Activated CD4-positive, alpha-beta T cell treated with anti-CD3 and anti-CD28 coated beads for 24 hours (primary cell): ENCODE measurements at places on chromosomes 3 and 15.
A peak's percentile ranks its signal among the peaks of the same experiment; 100 is the strongest.

- DNase-seq: no peak
Observed at GRCh38 chr3:108863799-108864135, 41.2 kb downstream of the TRAT1 start.

- DNase-seq: no peak
Observed at GRCh38 chr3:73136941-73137340, 75.5 kb downstream of the EBLN2 start.

- no peak for DNase-seq
Observed at GRCh38 chr3:47291158-47291753, 8.5 kb downstream of the KLHL18 start.

- no peak for DNase-seq
Observed at GRCh38 chr15:88042047-88042446, 214.5 kb downstream of the NTRK3 start.

GRCh38 chr3:125003369-125003853 is 52.4 kb downstream of the HEG1 start:
- no peak for DNase-seq

DNA sequence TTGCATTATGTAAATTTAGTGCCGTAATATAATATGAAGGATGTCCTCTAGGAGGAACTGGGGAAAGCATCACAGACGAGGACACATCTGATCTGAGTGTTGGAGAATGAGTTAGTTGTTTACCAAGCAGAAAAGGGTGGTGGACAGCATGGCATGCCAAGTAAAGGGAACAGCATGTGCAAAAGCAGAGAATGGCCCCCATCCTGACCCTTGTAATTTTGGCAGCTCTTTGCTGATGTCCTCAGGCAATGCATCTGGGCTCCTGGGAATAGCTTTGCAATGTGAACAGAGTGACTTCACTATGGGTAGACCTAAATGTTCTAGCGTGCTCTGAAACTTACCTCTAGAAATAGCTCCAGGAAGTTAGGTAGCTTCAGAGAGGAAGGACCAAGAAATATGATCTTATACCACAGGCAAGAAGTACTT is 263.3 kb downstream of the LPP start:
- no peak for DNase-seq

DNA sequence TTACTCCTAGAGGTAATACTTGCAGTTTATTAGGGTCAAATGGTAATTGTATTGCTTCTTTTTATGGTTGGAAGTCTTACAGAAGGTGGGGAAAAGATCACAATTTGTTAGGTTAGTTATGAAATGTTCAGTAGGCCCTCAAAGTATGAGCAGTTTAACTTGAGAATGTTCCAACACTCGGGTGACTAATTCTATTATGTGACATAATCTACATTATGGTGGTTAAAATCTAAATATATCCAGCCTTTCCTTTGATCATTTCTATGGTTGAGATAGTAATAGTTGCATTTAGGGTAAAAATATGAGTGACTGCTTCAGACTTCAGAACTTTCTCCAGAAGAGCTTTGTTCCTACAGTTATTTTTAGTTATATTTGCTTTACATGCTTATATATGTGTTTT is 19.6 kb upstream of the FBXO22 start:
- DNase-seq: no peak

- no peak for DNase-seq
Observed at GRCh38 chr3:86464180-86464579, 526.8 kb downstream of the VGLL3 start.

GRCh38 chr3:44885618-44886017 is 11.2 kb downstream of the TGM4 start:
- DNase-seq: no peak

GRCh38 chr15:87089551-87089950 is 1009.9 kb downstream of the AGBL1 start:
- no peak for DNase-seq

DNA sequence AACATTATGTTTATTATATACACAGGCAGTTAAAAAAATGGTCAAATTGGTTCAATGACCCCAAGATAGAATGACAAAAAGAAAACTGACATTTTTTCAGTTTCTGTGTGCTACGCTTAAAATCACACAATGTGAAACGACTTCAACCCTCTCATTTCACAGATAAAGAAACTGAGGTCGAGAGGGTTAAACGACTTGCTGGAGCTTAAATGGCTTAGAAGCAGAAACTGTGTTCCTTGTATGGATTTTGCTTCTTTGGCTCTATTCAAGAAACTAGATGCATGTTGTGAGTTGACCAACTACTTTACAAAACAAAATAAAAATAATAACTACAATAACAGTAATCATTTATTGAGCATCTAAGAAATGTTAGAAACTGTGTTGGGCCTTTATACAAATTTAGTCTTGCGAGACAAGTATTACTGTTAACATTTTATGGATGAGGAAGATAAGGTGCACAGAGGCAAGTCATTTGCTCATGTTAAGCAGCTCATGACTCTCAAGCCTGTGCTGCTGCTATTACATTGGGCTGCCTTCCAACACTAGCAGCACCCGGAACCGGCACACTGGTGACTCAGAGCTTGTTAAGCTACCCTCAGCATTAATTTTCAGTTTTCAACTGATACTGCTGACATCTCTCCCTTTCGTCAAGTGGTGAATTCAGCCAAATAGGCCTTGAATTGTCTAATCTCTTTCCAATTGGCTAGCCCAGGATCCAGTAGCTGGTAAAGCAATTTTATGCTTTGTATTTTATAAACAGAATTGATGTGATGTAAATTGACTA is 487.6 kb downstream of the NAALADL2 start:
- no peak for DNase-seq

DNA sequence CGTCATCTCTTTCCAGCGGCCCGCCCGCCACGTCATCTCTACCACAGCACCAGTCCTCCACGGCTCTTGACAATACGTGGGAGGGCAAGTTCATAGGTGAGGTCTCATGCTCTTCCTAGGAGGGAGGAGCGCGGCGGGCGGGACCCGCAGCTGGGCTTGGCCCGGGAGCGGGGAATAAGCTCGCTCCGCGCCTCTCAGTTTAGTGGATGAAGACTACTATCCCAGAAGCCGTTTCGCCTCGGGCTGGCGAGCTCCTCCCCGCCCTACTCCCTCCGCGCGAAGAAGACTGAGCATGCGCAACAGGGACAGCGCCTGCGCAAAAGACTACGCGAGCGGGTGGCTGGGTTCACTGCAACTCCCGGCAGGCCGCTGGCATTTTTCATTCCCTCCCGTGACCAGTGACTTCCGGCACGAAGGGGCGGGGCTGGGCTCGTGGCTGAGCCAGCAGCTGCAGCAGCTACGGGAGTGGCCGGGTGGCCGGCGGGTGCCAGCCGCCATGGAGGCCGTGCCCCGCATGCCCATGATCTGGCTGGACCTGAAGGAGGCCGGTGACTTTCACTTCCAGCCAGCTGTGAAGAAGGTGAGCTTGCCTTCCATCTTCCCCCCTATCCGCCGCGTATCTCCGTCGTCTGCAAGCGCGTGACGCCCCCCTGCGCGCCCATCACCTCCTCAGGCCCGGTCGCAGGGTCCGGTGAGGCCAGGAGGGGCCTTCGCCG is at the start of gene PTPN23:
Gene PTPN23, plus strand, starts transcription at position 421 of the 716 bp plus-strand sequence. Its CDS starts 76 bp downstream, at position 497.
- DNase-seq: peak; percentile 97

DNA sequence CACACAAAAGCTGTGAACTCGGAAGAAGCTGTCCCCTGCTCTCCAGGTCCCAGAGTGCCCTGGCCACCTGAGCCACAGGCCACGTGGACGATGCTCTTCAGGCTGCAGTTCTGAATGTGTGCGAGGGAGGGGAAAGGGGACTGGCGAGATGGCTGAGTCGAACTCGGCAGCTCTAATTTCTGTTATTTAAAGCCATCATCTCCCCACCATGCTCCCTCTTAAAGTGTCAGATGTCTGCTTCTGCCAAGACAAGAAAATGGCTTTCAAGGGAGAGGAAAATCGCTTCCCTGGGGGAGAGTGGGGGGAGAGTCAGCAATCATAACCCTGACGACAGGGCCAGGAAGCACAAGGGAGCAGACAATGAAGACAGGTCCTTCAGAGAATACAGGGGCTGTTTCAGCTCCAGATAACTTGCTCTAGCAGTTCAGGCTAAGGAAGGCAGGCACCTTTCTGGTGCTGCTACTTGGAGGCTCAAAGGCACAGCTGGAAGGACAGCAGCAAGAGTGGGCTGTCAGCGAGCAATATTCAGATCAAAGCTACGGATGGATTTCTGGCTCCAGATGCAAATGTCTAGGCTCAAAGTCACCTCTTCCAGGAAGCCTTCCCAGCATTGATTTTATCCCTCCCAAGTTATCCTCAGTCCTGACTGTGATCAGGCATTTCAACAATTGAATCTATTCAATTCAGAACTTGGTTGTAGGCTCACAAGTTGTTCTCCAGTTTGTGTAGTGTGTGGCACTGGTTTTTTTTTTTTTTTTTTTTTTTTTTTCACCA is 15.5 kb upstream of the CCDC33 start:
- no peak for DNase-seq

- no peak for DNase-seq
Observed at GRCh38 chr15:40281057-40281800, 1.6 kb downstream of the ANKRD63 start.

- no peak for DNase-seq
Observed at GRCh38 chr3:68817243-68817642, 115.1 kb downstream of the TAFA4 start.

DNA sequence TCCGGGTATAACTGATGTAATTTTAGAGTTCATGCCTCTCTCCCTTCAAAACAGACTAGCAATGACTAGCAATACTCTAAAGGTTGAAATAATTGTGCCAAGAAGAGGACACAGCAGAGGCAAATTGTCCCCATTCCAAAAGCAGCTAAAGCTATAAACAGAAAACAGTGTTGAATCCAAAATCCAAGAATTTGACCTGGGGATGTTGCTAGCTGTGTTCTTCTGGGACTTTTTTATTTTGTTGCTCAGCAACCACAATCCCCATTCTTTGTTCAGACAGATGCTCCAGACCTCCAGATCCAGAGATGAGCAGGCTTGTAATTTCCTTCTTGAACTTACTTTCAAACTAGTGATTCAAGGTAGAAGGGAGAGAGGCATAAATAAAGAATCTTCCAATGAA is 191.5 kb downstream of the FOXB1 start:
- no peak for DNase-seq

DNA sequence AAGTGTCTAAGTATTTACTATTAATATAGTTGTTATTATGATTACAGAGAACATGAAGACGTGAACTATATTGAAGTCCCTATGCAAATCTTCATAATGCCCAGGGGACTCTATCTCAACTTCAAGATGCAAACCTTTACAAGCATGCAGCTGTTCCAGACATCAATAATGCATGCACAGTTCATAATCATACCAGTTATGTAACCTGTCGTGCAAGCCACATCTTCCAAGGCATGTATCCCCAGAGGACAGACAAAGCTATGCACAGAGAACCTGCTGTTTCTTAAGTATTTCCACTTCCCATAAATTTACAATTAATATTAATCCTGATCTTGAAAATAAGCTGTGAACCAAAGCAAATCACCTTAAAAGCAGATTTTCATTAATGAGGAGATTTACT is 534.1 kb downstream of the TUSC7 start:
- DNase-seq: no peak

GRCh38 chr3:15280853-15281532 is 51.4 kb downstream of the SH3BP5 start:
- DNase-seq: no peak

- no peak for DNase-seq
Observed at GRCh38 chr3:187024536-187025226, 94.4 kb downstream of the ST6GAL1 start.

GRCh38 chr3:79018671-79019136 is 749.1 kb downstream of the ROBO1 start:
- DNase-seq: no peak

- no peak for DNase-seq
Observed at GRCh38 chr3:82293867-82294266, 532.4 kb upstream of the GBE1 start.

GRCh38 chr15:34216527-34217270 is 6.8 kb upstream of the KATNBL1 start:
- DNase-seq: no peak

GRCh38 chr3:31161889-31162288 is 267.4 kb upstream of the GADL1 start:
- DNase-seq: no peak

GRCh38 chr3:20668411-20668810 is 482.4 kb upstream of the SGO1 start:
- no peak for DNase-seq

DNA sequence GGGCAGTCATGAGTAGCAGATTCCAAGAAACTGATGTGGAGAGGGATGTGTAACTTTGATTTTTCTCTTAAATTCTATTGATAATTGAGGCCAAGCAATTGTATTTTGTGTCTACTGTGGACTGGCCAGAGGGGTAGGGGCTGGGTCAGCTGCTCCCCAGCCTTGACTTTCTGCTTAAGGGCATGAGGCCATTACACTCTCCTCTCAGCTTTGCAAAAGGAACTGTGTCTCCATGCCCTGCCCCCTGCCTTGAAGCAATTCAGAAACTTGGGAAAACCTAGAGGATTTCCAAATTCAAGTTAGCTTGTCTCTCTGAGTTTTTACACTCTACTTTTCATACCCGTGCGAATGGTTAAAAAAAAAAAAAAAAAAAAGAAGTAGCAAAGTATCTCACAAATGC is 38.6 kb downstream of the ONECUT1 start:
- no peak for DNase-seq

DNA sequence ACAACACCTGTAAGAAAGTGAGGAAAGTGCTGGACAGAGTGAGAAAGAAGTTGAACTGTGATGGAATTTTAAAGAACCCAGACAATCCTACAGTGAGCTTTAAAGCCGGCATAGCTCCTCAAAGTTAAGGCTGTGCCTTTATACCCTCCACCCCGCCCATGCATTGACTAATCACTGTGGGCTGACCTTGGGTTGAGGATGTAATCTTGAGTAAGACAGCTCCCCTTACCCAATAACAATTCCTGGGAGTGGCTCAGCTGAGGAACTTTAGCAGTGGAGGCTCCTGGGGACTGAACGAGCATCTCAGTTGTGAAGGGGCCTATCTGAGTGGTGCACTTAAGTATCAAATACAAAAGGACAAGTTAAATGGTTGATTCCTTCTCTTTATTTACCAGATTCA is 35.7 kb upstream of the ZNF770 start:
- DNase-seq: no peak

GRCh38 chr15:93283854-93284253 is 194.8 kb upstream of the RGMA start:
- no peak for DNase-seq

GRCh38 chr3:37912052-37912733 is 50.5 kb downstream of the CTDSPL start:
- DNase-seq: no peak

- DNase-seq: peak; percentile 4
Observed at GRCh38 chr3:52851348-52851747, 16.5 kb upstream of the MUSTN1 start.
